ENCODE measurements at places on chromosomes 4 and X. TPM values are rescaled to one million over a fixed set of nuclear protein-coding genes. Genes with fewer than 3 reads are reported as not detected.

DNA sequence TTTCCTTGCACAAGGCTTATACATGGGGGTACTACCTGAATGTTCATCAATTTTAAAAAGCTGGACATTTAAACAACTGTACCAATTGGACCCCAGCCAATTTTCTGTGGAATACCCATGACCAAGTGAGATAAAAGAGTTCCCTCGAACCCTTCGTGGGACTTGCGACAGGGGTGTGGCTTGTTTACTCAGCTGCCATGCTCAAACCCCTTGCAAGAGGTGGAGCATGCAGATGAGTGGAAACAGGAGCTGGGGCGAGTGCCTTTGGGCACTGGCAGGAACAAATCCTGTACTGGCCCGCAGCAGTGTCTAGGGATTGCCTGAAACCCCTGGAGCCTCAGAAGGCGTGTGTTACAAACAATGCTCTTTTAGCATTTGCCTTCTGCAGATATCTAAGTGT, 144.2 kb downstream of the PDHA2 start:
- DNase-seq = no peak

- DNase-seq = no peak
Observed at GRCh38 chr4:102730968-102731533, 29.7 kb downstream of the MANBA start.

Gene CCDC110
- total RNA-seq = 0.92 TPM

Gene TCEANC
- 3.2 TPM for total RNA-seq

Data from stomach (tissue), 19 donors.